ENCODE measurements at places on chromosomes 2 and 18.

GRCh38 chr2:241689306-241689705, 2.7 kb upstream of the DTYMK start:
- no peak for DNase-seq

- DNase-seq = peak; percentile 42
These were observed 438.1 kb upstream of the FAM98A start for GRCh38 chr2:34037157-34037556.

- DNase-seq = no peak
These were observed 12.7 kb upstream of the DUSP2 start for GRCh38 chr2:96157649-96158553.

DNA sequence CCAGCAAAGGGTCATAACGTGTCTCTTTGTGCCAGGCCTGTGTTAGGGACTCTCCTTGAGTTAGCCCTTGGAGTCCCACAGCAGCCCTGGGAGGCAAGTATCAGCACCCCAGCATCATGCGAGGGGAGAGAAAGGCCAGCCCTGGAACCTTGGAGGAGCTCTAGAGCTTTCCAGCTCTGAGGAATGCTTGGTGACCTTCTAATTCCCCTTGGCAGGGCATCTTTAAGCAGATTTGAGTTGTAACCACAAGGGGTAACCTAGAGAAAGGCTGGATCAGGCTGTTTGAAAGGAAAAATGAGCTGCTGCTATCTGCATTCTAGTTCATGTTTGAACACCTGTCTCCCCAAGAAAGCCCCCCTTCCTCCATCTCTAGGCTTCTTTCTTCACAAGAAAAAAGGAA, 23.8 kb upstream of the ODC1 start:
- peak; percentile 32 for DNase-seq

Data from neural progenitor cell (in vitro differentiated cells).